ENCODE measurements at places on chromosomes 1 and 21. TPM values are rescaled to one million over a fixed set of nuclear protein-coding genes. Genes with fewer than 3 reads are reported as not detected.
A peak's percentile ranks its signal among the peaks of the same experiment; 100 is the strongest.

Gene KCNA2
- total RNA-seq: 0.64 TPM

Gene KCND3
- total RNA-seq: 6.3 TPM

Gene TNFRSF4
- total RNA-seq: 7.7 TPM

Gene LCE2B
- total RNA-seq: not detected

Gene LCE6A
- total RNA-seq: not detected

Gene SYT14
- 0.03 TPM for total RNA-seq

Gene DMRTA2
- not detected for total RNA-seq

Gene PLPPR4
- total RNA-seq: 3.0 TPM

Gene SORT1
- 183 TPM for total RNA-seq

Gene SPATA46
- not detected for total RNA-seq

Gene ESPN
- 4.3 TPM for total RNA-seq

Gene OR10J1
- not detected for total RNA-seq

Gene LCE3D
- total RNA-seq: not detected

Gene ALX3
- not detected for total RNA-seq

Gene MPC2
- 40.5 TPM for total RNA-seq

DNA sequence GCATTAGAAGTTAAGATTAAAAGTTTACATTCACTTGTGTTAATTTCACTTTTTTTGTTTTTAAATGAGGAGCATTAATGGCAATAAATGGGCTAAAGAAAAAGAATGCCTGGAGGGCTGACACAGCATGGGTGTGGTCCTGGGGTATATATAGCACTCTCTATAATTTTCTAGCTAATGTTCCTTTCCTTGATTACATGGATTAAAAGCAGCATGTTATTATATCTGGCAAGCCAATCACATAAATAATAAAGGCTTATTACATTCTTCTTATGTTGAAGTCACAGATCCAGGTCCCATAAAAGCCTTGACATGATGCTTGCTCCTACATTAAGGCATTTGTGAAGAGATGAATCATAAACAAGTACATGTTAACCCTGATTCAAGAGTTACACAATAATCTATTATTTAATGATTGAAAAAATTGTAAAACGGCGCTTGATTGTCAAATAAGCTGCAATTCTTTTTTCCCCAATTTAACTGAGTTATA lies 91.4 kb downstream of the LYPLAL1 start:
- no peak for DNase-seq

- no peak for DNase-seq
Measured at GRCh38 chr1:151692226-151692625, 24.4 kb downstream of the CELF3 start.

- DNase-seq: no peak
Measured at GRCh38 chr1:53821380-53821779, 16.7 kb downstream of the NDC1 start.

GRCh38 chr1:69511426-69512192 lies 56.1 kb upstream of the LRRC7 start:
- DNase-seq: no peak

GRCh38 chr1:193437785-193438184 lies 251.4 kb upstream of the B3GALT2 start:
- DNase-seq: no peak

DNA sequence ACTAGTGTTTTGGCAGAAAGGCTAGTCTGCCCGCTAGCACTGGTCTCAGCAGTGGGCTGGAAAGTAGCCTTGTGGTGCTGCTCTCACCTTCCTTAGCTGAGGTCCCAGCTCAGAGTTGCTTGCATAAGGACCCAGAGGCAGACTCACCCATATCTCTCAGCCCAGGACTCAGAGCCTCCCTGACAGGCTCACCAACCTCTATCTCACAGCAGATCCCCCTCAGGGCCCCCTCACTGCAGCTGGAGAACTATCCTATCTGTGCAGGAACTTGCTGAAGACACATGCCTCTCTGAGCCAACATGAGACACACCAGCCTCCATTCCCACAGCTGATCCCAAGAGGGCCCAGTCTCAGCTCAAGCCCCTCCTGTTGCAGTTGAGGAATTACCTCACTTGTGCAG lies 82.6 kb downstream of the IARS2 start:
- no peak for DNase-seq

DNA sequence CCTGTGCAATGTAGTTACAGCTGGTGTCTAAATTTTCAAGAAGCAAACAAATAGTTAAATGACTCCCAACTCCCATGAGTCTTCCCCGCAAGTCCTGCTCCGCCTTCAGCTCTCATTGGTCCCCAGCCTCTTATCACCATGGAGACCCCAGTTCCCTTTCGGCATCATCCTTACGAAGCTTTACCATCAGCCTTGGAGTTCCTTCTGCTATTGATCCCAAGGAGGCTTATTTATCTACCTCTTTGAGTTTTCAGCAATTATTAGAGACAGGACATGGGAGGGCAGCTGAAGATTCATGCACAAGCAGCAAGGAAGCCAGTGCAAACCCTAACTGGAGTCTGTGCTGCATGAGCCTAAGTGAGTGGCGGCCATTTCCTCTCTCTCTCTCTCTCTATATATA lies 12.3 kb downstream of the KCNA2 start:
- no peak for DNase-seq

GRCh38 chr1:214044438-214045214 lies 56.9 kb downstream of the PROX1 start:
- DNase-seq: no peak

DNA sequence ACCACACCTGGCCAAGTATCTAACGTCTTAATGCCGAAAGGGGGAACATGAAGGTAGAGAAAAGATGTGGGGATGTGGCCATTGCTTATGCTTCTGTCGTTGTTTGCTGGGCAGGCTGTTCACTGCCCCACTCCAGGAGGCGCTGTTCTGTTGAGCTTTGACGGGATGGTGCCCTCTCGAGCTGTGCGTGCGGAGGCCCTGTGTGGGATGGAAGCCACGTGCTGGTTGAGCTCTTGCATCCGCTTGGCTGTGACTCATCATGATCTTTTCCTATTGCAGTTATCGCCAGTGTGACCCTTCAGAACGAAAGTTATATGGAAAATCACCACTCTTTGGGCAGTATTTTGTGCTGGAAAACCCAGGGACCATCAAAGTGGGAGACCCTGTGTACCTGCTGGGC lies 26.3 kb downstream of the MTARC1 start:
- DNase-seq: no peak

DNA sequence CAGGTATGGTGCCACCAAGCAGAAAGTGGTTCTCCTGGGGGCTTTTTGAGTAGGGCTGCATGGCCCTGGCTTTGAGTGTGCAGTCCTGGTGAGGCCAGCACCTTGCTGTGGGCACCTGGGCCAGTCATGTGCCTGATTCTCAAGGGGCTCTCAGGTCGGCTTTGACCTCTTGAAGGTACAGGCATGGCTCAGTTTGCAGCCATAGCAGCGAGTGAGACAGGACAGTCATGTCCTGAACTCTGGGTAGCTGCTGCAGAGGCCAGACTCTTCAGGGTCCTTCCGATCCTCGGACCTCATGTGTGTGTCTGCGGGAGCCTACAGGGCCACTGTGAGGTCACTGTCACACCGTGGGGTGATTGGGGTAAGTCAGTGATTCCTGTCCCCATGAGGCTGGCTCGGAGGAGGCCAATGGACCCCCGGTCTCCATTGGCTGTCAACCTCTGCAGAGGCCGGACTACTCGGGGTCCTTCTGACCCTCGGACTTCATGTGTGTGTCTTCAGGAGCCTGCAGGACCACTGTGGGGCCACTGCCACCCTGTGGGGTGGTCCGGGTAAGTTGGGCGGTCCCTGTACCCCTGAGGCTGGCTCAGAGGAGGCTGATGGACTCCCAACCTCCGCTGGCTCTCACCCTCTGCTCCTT lies 95.2 kb upstream of the C1orf174 start:
- DNase-seq: peak; percentile 56

DNA sequence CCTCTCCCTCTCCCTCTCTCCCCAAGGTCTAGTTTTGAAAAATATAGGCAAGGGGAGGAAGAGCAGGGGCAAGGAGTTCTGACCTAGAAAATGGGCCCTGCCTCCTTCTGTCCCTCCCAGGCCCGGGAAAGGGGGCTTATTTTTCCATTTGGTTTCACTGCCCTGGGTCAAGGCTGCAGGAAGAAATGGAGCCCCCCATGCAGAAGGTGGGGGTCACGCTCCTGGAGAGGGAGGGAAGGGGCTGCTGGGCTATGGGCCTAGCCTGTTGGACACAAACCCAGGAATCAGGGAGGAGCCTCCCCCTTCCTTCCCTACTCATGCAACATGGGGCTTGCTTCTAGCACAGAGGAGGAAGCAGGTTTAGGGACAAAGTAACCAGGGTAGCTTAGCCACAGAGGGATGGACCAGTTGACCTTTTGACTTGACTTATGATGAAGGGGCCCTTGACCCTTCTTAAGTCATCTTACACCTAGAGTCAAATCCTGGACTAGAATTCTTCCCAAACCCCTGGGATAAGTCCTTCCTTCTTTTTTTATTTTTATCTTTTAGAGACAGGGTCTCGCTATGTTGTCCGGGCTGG lies 70.4 kb upstream of the SSBP3 start:
- DNase-seq: no peak

DNA sequence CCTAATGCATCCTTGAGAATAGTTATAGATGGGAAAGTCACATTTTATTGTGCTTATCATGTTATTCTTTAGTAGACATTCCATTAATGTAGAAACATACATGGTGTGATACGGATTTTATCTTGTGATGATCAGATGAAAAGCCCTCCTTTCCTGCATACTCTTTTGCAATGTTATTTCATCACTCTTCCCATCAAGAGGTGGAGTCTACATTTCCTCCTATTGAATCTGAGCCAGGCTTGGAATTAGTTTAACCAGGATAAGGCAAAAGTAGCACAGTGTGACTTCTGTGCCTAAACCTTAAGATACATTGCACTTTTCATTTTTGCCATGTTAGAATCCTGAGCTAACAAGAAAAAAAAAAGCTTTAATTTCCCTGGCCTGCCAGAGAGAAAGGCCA lies 393.7 kb upstream of the ST6GALNAC5 start:
- no peak for DNase-seq

- no peak for DNase-seq
Measured at GRCh38 chr1:41830726-41831125, 88.0 kb downstream of the HIVEP3 start.

- DNase-seq: peak; percentile 51
Measured at GRCh38 chr1:42152907-42153600, at the start of gene GUCA2B. GUCA2B (plus strand) TSS chr1:42153410; CDS start chr1:42153451, 41 bp downstream.

DNA sequence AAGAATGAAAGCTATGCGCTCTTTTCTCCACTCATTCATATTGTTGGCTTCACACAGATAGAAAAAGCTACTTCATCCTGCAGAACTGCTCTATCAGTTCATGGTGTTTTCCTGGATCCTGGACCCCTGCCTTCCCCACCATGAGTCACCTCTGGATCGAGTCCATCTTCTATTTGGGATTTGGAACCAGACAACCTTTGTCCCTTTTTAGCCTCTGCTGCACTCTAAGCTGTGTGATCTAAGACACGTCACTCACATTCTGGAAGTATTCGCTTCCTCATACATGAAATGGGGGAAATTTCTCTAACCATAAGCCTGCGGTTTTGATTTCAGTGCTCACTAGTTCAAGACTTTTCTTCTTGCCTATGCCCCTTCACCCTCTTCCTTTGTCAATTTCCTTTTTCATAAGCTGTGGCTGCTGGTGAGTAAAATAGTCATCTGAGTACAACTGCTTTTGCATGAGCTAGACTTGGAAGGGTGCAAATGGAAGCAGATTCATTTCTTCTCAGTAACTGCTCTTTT lies 14.1 kb upstream of the DEGS1 start:
- DNase-seq: no peak

DNA sequence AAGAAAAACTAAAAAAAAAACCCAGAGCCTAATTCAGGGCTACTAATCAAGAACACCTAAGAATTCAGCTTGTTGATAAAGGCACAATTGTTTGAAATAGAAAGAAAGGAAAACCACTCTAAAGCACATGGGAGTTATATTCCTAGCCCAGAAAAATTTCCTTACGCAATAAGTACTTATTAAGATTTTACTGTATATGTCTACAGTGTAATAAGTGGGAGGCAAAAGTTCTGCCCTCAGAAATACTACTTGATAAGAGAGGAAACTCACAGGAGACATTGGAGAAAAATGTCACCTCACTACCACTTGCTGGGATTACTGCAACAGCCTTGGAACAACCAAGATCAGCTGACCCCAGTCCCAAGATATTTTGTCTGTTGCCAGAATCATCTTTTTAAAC lies 66.1 kb downstream of the IARS2 start:
- DNase-seq: no peak

DNA sequence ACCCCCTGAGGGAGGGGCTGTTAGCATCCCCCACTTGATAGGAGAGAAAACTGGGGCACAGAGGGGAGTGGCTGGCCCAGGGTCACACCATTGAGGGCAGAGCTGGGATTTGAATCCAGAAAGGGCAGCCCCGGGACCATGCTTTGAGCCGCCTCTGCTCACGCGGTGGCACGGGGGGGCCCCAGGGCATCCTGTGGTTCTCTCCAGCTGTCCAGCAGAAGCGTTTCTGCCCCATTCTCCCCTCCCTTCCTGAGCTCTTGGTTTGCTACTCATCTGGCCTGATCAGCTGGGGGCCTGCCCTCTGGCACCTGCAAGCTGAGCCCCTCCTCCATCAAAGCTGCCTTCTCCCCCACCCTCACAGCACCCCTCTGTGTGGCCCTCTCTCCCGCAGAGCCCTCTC lies 37.5 kb downstream of the FBXO2 start:
- no peak for DNase-seq

GRCh38 chr1:25529518-25530185 lies 13.8 kb upstream of the LDLRAP1 start:
- DNase-seq: no peak

- no peak for DNase-seq
Measured at GRCh38 chr1:7943251-7943650, 2.6 kb upstream of the TNFRSF9 start.

DNA sequence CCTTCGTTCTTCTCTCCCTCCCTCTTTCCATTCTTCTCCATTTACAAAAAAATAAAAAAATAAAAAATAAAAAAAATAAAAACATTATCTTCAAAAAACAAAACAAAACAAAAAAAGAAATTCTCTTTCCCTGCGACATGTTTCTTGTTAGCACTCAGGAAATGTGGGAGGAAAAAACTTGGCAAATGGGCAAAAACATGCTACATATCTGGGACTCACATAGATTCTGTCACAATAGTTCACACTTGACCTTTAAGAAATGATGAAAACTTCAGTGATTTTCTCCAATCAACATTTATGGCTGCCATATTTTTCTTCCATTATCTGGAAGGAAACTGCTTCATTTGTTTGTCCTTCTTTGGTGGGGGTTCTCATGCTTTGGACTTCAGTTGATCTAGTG lies 109.3 kb downstream of the PRKAB2 start:
- no peak for DNase-seq

GRCh38 chr1:38210021-38210894 lies 163.7 kb upstream of the POU3F1 start:
- DNase-seq: no peak

DNA sequence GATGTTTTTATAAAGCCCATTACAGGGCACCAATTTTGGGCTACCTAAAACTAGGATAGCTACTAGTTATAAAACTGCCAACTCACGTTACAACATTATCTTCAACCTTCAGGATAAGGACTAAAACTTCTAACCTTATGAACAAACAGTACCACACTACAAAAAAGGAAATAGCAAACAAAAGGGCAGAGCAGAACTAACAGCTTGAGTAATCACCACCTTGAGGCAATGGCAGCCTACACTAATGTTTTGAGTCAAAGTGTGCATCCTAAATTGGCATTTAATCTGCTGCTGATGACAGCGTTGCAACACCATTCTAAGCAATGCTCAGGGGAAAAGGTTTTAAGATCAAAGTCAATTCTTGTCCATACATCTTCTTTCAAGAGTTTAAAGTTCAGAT lies 27.2 kb downstream of the PTP4A2 start:
- DNase-seq: no peak

GRCh38 chr1:163085041-163085903 lies 16.1 kb downstream of the RGS4 start:
- DNase-seq: no peak
